ENCODE measurements at places on chromosomes 6 and 20.

GRCh38 chr6:87029711-87030314 lies 65.1 kb downstream of the CGA start:
- DNase-seq: no peak

GRCh38 chr6:168216751-168217191 lies 102.8 kb downstream of the DACT2 start:
- DNase-seq: no peak

- no peak for DNase-seq
These were observed 60.1 kb upstream of the BMP2 start for GRCh38 chr20:6707321-6707831.

DNA sequence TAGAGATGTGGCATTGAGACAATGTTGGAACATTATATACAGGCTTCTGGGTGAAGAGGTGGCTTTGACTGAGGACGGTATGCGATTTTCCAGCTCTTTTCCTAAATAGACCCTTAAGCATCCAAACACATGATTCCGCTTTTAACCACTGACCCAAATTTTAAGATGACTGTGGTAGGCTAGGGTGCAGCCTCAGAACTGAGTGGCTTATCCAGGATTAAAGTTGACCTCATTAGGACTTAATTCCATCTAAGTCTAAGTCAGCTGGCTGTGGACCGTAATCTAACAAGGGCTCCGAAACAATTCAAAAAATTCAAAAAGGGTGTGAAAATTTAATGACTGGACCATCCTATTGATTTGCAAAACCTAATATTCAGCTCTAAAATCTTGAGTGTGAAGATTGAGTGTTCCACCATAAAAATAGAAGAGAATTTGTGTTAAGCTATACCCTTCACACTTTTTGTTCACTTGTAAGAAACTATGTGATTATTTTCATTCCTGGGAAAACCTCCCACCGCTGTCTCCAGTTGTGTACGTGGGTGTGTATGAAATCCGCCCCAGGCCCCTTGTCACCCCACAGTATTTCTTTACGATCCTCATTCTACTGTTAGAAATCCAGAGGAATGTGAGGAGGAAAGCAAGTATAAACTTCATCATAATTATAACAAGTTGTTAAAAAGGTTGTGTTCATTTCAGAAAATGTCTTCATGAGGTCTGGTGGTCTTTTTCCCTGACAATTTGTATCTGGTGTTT lies 2.7 kb downstream of the PCMTD2 start:
- DNase-seq: no peak
